Stimulated activated CD4-positive, alpha-beta T cell treated with anti-CD3 and anti-CD28 coated beads, Interleukin-1b, Interleukin-23, amount 100 ng/mL, for 24 hours (primary cell): ENCODE measurements at places on chromosomes 13 and 19.

DNA sequence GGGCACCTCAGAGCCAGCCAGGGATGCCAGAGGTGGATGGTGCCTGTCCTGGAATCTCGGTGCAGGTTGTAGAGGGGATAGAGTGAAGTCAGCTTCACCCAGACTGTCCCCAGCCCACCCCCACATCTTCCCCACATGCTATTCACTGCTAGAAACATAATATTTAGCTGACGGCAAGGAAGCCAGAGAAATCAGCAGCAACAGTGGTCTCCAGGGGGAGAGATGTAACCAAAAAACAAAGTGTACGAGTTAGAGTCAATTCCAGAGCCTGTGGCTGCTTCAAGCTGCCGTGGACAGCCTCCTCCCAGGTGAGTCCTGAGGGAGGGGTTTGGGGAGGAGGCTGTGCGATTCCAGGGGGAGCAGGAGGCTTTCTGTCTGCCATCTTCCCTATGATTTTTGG lies 97.6 kb downstream of the ZNF536 start:
- DNase-seq: no peak

GRCh38 chr13:113664751-113665596 lies 2.0 kb upstream of the GRK1 start:
- no peak for DNase-seq

DNA sequence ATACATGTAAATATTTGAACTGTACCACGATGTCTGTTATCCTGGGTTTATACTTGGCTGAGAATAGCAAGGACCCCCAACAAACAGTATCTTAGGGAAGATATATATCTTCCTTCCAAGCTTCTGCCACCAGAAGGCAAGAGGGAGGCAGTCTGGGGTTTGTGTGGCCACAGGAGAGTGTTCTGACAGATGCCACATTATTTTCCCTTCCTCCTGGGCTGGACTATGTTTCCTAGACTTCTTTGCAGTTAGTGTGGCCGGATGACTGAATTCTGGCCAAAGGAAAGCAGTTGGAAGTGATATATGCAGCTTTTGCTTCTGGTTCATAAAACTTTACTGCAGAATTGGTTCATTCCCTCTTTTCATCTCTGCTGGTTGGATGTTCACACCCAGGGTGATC lies 39.9 kb upstream of the TMTC4 start:
- DNase-seq: no peak

- DNase-seq: no peak
These were observed 9.0 kb upstream of the DIRAS1 start for GRCh38 chr19:2729943-2730818.

DNA sequence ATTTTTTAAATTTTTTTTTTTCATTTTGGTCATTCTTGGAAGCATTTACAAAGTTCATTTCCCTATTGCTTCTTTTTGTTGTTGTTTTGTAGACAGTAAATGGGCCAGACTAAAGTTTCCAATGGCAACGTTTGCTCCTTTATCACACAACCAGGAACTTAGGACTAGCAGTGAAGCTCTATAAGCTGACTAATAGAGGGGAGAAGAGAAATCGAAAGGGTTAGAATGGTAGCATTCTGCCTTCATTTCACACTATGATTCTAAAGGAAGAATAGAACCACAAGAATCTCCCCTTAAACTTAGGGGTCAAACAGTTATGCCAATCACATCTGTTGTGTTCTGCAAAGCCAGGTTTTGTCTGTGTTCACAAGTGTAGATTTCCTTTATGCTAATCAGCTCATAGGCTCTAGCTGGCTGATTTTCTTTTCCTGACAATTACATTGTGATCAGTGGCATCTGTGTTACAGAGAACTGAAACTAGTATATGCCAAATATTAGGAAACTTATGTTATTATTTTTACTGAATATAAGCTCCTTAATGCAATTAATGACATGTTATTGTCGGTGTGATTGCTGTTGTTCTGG lies 467.3 kb downstream of the DACH1 start:
- no peak for DNase-seq

DNA sequence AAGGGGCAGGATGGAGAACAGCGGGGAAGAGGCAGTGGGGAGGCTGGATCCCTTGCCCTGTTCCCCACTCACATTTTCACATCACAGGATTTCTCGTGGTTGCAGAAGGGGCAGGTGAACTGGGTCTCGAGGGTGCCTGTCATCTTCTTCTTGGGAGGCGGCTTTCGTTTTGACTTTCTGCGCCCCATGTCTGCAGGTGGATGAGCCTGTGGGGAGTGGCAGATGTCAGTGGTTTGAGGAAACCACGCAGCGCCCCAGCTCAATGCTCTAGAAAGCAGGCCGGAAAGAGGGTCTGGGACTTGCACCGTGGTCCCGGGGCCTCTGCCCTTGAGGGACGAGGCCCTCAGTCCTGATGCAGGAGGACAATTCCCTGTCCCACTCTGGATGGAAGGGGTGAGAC lies 4.9 kb downstream of the ELOF1 start:
- DNase-seq: no peak
